ENCODE measurements at places on chromosomes 5 and 9.

GRCh38 chr5:43854697-43855292 lies 251.8 kb downstream of the NNT start:
- DNase-seq, result peak; percentile 28

GRCh38 chr9:34995670-34996060 lies 6.1 kb downstream of the DNAJB5 start:
- peak; percentile 51 for DNase-seq

GRCh38 chr9:99107421-99107820 lies 2.5 kb downstream of the TGFBR1 start:
- no peak for DNase-seq

DNA sequence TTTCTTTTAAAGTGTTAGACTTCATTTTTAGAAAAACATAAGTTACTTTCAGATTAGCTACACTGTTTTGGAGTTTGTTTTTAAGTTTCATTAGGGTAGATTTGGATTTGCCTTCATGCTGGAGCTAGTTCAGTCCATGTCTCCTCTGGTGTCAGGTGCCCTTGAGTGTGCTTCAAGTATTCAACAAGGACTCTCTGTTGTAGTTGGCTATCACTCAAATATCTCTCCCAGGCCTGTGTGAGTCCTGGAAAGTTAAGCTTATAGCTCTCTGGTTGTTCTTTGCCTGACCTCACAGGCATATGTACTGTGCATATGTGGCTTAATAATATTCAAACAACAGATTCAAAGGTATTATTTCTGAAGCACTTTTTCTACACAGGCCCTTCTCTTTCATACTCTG lies 45.4 kb downstream of the PTBP3 start:
- peak; percentile 49 for DNase-seq

GRCh38 chr5:113230711-113231652 lies 203.8 kb downstream of the TSSK1B start:
- peak; percentile 86 for DNase-seq

DNA sequence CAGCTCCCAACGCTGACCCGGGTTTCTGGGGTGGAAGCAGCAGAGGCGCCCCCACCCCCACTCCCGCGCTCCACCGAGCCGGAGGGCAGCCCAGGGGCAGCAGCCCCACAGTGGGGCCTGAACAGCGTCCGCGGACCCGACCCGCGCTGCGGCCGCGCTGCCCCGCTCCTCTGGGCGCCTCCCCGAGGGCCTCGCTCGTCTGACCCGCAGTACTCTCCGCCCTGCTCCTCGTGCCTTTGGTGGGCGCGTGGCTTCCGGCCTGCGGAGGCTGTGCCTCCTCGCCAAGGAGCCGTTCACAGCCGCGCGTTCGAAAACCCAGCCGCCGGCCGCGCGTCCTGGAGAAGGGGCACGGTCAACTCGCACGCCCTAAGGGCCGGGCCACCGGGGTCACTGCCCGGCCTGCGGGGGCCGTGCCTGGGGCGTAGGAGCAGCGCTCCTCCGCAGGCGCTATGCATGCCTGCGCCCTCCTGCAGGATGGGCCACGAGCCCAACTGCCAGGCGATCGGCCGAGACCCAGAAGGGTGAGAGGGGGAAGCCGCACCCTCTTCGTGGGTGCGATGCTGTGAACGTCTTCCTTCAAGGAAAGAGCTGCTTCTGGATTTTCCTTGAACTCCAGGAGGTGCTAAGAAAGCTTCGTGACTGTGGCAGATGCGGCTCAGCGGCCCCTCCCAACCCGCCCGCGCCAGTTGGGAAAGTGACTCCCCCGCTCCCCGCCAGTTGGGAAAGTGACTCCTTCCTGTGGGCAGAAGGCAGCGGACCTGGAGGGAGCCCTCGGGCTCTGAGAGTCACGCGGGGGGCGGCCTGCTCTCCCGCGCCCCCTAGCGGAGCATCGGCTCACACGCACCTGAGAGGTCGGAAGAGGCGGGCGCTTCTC lies 82.7 kb downstream of the HSD17B3 start:
- peak; percentile 12 for DNase-seq

GRCh38 chr5:102767862-102768261 lies 12.8 kb downstream of the PAM start:
- no peak for DNase-seq

DNA sequence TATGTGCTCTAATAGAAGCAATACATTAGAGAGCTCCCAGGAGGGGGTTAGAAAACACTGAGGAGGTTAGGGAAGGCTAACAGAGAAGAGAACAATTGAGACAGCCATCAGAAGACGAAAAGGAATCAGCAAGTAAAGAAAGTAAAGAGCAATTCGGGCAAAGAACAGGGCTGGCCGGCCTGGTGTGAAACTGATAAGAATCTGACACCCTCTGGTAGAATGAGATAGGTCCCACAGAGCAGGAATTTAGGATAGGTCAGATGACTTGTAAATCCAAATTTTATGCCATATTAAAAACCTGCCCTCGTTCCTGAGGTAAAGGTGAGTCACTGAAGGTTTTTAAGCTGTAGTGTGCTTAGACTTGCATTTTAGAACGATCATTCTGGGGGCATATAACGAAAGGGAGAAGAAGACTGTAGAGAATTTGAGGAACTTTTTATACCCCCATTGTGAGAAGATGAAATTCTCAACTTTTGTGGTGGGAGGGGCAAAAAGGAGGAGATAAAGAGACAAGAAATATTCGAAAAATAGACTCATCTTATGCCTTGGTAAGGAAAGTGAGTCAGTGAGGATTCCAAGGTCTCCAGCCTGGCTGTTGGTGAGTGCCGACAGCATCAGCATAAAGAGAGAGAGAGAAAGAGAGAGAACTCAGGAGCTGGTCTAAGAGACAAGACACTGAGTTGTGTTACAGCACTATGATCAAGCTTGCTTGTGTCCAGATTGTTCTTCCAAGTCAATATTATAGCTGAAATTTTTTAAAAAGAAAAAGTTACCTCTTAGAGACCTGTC lies 51.3 kb downstream of the TMEM167A start:
- DNase-seq, result no peak

DNA sequence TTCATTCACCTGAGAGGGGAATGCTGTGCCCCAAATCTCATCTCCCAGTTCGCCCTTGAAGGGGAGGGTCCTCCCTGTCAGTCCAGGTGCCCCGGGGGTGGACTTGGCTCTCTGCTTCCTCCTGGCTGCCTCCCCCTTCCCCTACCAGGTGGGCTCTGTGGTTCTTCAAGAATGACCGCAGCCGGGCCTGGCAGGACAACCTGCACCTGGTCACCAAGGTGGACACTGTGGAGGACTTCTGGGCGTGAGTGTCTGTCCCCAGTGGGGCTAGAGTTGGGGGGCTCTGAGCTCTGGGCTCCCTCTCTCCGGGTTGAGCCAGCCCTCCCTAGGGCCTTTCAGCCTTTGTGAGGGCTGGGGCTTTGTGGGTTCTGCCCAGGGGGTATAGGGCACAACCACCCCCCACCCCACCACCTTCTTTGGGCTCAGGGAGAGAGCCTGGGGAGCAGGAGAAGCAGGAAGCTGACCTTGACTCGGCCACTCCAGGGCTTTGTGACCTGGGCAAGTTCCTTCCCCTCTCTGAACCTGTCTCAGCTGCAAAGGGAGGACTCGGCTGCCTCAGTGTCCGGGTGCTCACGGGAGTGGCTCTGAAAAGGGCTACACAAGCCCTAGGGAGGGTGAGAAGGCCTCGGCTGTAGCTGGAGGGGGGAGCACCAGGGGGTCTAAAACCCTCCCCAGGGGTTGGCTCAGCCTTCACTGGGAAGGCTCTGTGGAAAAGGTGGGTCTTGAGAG lies 3.6 kb upstream of the TSPAN17 start:
- no peak for DNase-seq

DNA sequence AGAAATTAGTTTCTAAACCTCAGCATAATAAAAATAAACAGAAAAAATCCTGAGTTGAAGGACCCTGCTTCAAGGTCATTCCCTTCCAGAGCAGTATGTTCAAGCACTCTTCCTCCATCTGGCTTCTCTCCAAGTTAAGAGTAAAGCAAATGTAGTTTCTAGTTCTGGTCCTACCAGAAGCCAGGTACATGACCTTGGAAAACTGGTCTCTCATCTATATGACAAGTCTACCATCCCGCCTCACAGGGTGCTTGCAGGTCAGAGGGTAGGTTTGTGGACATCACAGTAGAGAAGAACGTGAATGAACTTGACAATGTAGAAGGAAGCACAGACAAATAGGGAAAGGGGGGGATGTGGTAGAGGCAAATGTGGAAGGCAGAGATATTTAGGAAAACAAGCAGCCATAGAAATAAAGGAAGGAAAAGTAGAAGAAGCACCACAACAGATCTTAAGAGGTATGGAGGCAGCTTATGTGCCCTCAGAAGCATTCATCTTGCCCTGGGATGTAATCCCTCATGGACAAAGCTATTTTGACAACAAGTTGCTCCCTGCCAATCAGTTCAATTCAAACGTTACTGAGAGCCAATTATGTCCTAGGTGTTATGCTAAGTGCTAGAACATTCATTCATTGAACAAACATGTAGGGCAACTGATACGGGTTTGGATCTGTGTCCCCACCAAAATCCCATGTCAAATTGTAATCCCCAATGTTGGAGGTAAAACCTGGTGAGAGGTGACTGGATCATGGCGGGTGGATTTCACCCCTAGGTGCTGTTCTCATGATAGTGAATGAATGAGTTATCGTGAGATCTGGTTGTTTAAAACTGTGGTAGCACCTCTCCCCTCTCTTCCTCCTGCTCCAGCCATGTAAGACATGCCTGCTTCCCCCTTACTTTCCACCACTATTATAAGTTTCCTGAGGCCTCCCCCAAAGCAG lies 23.7 kb upstream of the CTNNAL1 start:
- DNase-seq, result peak; percentile 18

DNA sequence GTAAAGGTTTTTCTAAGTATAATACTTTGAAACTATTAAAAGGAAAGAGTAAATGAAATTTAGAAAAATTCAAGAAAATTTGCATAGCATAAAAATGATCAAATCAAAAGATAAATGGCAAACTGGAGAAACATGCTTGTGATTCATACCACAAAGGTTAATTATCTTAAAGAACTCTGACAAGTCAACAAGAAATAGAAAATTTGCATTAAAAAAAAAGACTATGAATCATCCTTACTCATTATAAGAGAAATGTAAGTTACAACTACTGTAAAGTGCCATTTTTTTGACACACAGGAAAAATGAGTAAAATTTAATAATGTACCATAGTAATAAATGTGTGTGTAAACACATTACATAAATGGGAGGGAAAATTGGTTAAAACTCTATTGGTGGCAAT lies 624.4 kb upstream of the C9orf72 start:
- peak; percentile 0 for DNase-seq

- DNase-seq, result no peak
These were observed 168.2 kb downstream of the ARHGAP26 start for GRCh38 chr5:142938266-142938880.

GRCh38 chr5:54159153-54159892 lies 151.1 kb downstream of the ARL15 start:
- peak; percentile 25 for DNase-seq

GRCh38 chr5:76926329-76927105 lies 26.3 kb upstream of the CRHBP start:
- no peak for DNase-seq

GRCh38 chr9:98884849-98885248 lies 58.9 kb upstream of the COL15A1 start:
- no peak for DNase-seq

DNA sequence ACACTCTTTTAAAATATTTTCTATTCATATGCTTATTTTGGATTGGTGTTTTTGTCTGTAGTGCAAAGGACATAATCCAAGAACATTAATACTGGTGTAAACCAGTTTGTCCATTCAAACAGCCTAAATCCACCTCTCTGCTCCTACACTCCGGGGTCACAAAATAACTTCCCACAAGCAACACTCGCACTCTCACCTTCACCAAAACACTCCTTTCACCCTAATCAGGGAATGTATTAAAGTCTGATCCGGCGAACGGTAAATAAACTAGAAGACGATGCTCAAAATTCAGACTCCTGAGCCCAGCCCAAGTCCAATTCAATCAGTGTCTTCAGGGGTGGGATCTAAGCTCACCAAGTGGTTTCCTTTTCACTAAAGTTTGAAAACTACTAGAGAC lies 649 bp downstream of the AP3B1 start:
- DNase-seq, result peak; percentile 6

DNA sequence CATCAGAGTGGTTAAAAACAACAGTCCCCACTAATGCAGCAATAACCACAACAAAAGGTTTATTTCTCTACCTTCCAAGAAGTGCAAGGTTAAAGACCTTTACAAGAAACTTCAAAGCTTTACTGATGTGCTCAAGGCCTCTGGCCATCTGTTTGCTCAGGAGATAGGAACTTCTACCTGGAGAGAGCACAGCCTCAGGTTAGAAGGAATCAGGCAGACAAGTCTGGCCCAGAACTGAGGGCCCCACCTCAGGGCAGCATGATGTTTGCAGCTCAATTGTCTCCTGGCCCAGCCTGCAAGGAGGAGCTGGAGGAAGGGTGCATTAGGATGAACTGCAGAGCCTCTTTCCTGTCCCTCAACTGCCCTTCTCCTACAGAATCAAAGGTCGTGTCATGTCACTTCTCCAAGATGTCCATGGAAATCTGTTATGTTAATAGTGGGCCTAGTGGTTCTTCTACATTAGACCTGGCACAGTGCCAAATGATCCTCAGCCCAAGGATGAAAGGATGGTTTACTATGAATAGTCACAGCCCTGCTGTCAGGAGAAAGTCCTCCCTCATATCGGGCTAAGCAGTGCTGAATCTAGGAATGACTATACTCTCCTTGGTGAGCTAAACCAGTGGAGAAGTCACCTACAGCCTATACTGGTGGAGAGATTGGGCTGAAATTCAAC lies 98.9 kb upstream of the NTRK2 start:
- no peak for DNase-seq

DNA sequence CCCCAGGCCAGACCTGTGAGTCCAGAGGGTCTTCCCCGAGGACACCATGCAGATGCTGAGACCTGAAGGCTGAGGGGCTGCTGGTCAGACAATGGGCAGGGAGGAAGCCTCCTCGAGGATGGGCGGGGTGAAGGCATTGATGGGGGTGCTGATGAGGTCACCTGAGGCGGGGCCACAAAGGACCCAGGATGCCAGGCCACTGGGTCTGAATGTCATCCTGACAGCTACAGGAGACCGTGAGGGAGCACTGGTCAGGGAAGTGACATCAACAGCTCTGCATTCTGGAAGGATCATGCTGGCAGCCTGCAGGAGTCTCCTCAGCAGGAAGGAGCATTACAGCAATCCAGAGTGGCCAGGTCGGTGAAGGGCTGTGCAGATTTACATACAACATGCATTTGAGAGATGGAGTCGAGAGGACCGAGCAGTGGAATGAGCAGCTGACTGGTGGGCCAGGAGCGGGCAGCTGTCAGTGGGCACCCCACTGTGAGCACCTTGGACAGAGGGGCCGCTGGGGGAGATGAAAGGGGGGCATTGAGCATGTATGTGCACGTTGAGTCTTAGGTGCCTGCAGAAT lies 77.7 kb upstream of the ADAMTS2 start:
- DNase-seq, result no peak

- peak; percentile 45 for DNase-seq
These were observed 111.4 kb downstream of the FANCC start for GRCh38 chr9:95206143-95206542.

DNA sequence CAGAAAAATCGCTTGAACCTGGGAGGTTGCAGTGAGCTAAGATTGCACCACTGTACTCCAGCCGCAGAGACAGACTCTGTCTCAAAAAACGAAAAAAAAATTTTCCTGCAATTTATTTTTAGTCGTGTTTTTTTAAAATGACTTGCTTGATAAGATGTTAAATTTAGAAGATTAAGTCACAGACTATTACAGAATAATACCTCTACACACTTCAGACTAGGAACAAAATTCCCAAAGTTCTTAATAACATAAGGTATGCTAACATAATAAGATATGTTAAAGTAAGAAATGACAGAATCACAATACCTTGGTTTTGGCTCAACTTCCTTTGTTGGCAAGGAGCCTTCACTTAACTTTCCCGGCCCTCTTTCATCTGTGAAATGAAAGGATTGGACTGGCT lies 59.5 kb upstream of the NPR3 start:
- peak; percentile 4 for DNase-seq
